ENCODE measurements at places on chromosomes 6 and 20. TPM values are rescaled to one million over a fixed set of nuclear protein-coding genes. Genes with fewer than 3 reads are reported as not detected.

CGAS gene
- total RNA-seq, result 4.3 TPM

ID4 gene
- 0.19 TPM for total RNA-seq

NKX2-4 gene
- not detected for total RNA-seq

ELOVL4 gene
- 0.63 TPM for total RNA-seq

MUC21 gene
- total RNA-seq, result not detected

PACSIN1 gene
- not detected for total RNA-seq

ARMC2 gene
- total RNA-seq, result 0.65 TPM

PPP1R16B gene
- 184 TPM for total RNA-seq

RMND1 gene
- 22.8 TPM for total RNA-seq

Measured in bladder microvascular endothelial cell (primary cell).